Fibroblast of skin of left biceps (primary cell): ENCODE measurements at places on chromosomes 5 and 9.

GRCh38 chr5:62206150-62206829 lies 99.7 kb upstream of the KIF2A start:
- no peak for DNase-seq

- DNase-seq = peak; percentile 9
These were observed 142.3 kb downstream of the SMARCA2 start for GRCh38 chr9:2157277-2158110.

GRCh38 chr5:364497-364896 lies 43.0 kb downstream of the AHRR start:
- DNase-seq = no peak

DNA sequence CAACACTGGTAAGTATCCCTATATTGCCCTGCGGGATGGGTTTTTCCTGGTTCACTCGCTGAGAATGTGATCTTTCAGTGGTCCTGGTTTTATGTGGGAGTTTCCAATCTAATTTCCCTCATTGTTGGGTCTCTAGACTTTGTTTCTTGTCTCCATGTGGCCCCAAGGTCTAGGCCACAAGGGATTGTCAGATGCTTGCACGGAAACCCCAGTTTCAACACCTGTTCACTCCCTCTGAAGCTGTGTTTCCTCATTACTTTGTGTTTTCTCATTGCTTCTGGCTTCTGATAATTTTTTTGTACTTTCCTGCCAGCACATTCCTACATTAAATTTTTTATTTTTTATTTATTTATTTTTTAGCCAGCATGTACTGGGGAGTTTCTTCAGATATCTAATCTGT lies 191.5 kb downstream of the TTLL11 start:
- no peak for DNase-seq

GRCh38 chr9:125807079-125807478 lies 59.9 kb downstream of the PBX3 start:
- DNase-seq = no peak

- no peak for DNase-seq
These were observed 5.7 kb downstream of the GALNT10 start for GRCh38 chr5:154196281-154196680.

DNA sequence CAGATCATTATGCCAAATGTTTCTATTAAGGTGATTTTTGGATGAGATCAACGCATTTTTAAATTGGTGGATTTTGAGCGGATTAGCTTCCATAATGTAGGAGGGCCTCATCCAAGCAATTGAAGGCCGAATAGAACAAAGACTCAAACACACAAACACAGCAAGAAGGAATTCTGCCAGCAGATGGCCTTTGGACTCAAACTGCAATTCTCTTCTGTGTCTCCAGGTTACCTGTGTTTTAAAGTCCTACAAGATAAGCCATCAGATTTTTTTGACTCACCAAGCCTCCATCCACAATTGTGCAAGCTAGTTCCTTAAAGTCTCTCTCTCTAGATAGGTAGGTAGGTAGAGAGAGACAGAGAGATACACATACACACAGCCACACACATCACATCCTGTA lies 25.5 kb downstream of the CDH6 start:
- DNase-seq = no peak

DNA sequence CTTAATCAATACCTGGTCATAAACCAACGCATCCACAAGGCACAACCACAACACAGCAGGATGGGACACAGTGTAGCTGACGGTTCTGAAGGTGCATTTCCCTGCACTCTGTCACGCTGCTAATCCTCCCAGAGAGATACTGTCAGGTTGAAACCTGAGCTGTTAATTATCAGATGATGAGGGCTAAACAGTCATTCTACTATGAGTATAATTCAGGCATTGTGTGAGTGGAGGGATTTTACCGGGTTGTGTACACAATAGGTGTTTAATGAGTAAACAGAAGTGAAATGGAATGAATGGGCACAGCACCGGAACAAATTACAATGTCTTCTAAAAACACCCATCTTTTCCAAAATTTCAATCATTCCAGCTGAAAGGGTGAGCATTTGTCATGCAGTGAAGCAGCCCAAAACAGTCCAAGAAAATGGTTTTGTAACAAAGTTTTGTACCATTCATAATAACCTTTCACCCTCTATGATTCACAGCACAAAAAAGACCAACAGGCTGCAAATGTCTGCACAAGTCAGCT lies 71.5 kb downstream of the ABCA1 start:
- no peak for DNase-seq

GRCh38 chr5:173767574-173768266 lies 120.4 kb upstream of the CPEB4 start:
- DNase-seq = no peak

GRCh38 chr9:111016426-111017045 lies 21.7 kb downstream of the LPAR1 start:
- DNase-seq = no peak

DNA sequence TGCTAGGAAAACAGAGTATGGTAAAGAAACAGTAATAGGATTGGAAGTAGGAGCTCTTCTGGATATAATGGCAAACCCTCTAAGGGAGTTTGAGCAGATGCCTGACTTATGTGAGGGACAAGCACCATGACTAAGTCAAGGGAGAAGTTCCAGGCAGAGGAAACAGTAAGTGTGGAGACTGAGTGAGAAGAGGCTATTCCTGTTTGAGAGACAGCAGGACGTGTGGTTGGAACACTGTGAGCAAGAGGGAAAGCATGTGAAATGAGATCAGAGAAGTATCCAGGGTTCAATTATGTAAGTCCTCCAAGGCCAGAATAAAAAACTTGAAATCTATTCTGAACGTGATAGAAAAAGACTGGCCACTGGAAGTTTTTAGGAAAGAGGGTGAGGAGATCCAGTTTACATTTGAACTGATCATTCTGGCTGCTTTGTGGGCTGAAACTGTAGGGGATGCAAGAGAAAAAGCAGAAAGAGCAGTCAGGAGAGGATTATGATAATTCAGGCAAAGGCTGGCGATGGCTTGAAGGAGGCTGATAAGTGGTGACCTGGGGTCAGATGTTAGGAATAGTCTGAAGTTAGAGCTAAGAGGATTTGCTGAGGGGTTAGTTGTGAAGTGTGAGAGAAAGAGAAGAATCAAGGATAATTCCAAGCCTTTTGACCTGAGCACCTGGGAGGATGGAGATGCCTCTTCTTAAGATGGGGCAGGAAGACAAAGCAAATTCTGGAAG lies 19.2 kb downstream of the DMAC1 start:
- DNase-seq = peak; percentile 30

- no peak for DNase-seq
These were observed 6.0 kb downstream of the PUM3 start for GRCh38 chr9:2837915-2838314.

GRCh38 chr9:82128011-82128696 lies 139.6 kb downstream of the SPATA31D1 start:
- DNase-seq = no peak

GRCh38 chr9:94655739-94656138 lies 16.4 kb upstream of the FBP1 start:
- no peak for DNase-seq

GRCh38 chr9:68690088-68690487 lies 15.0 kb upstream of the PIP5K1B start:
- no peak for DNase-seq

GRCh38 chr9:130090915-130091314 lies 37.2 kb downstream of the GPR107 start:
- DNase-seq = no peak

DNA sequence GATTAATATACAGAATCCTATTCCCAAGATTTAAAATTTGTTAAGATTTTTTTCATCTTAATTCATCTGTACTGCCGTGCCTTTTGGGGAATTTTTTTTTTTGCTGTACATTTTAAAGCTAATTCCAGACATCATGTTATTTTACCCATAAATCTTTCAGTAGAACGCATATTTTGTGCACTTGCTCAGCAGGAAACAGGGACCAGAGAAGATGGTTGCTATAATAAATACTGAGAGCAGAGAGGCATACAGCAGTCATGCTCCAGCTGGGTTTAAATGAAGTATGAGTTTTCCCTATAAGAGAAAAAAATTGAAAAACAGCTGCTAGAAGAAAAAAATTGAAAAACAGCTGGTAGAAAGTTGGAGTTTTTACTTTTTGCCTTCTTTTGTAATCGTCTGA lies 196.9 kb upstream of the PUM3 start:
- DNase-seq = no peak

GRCh38 chr5:165497707-165498106 lies 1992.3 kb downstream of the MAT2B start:
- no peak for DNase-seq

- DNase-seq = no peak
These were observed 8.2 kb downstream of the SLC22A5 start for GRCh38 chr5:132377738-132378137.

GRCh38 chr9:110446171-110446570 lies 108.5 kb upstream of the TXNDC8 start:
- no peak for DNase-seq

DNA sequence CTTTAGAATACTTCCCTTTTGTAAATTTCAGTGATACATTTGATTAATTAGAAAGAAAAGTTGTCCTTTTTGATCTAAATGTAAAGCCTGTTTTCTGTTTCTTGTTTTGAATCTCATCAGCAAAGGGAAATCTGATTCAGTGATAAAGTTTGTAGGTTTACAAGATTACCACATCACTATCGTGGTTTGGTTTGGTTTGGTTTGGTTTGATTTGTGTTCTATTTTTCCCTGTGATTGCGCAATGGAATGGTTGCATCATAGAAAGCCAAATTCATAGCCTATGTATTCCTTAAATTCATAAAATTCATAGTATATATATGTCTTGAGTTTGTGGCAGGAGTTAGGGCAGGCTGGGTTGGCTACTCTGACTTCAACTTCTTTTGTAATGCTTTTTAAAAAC lies 15.2 kb downstream of the SRFBP1 start:
- DNase-seq = peak; percentile 65

GRCh38 chr9:135144581-135145170 lies 57.2 kb downstream of the OLFM1 start:
- DNase-seq = no peak

- no peak for DNase-seq
These were observed 333.1 kb downstream of the ASTN2 start for GRCh38 chr9:117081641-117082317.

DNA sequence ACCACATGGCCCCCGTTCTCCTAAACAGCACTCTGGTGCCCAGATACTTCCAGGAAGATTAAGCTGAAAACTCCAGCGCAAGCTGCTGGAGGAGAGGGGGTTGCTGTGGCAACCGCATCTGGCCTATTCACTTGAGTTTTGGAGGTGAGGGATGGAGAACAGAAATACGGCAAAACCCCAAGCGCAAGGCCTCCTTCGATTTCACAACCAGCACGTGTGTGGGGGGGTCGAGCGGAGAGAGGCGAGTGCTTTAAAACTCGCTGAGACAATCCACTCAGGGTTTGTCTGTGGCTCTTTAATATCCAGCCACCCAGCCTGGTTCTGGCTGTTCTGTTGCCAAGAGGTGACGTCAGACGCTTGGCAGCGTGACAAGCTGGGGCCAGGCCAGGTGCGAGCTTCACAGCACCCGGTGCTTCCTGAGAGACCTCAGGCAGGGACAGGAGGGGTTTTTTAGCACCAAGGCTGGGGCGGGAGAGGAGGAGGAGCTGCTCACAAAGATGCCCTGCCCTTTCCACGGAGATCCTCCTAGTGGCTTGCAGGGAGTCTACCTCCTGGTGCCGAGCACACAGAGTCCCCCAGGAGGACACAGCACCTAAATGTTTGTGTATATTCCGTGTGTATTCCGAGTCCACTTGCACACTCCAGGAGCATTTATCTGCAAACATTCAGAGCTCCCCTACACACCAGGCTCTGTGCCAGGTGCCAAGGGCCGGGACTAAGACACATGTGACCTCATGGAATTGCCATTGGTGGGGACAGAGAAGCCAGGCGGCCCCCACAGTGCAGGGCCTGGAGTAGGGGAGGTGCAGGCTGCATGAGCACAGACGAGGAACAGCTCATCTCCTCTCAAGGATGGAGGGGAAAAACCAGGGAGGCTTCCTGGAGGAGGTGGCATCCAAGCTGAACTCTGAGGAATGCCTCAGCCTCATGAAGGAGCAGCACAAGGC lies 194.6 kb downstream of the OLFM1 start:
- no peak for DNase-seq

- DNase-seq = no peak
These were observed 1.1 kb downstream of the CFAP77 start for GRCh38 chr9:132411091-132411508.

- DNase-seq = no peak
These were observed 3.8 kb upstream of the PDLIM4 start for GRCh38 chr5:132253452-132254320.

DNA sequence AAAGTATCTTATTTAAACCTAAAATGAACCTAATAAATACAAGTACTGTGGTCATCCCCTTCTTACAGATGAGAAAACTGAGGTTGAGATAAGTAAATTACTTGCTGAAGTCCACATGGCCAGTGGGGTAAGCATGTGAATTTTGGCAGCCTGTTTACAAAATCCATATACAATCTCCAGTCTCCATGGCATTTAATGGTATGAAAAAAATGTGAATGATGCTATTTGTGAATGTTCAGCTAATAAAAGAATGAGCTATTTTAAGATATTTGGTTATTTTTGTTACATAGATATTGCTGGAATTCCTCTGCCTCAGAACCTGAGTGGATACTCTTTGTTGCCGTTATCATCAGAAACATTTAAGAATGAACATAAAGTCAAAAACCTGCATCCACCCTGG lies 19.3 kb upstream of the GPR150 start:
- DNase-seq = peak; percentile 25

DNA sequence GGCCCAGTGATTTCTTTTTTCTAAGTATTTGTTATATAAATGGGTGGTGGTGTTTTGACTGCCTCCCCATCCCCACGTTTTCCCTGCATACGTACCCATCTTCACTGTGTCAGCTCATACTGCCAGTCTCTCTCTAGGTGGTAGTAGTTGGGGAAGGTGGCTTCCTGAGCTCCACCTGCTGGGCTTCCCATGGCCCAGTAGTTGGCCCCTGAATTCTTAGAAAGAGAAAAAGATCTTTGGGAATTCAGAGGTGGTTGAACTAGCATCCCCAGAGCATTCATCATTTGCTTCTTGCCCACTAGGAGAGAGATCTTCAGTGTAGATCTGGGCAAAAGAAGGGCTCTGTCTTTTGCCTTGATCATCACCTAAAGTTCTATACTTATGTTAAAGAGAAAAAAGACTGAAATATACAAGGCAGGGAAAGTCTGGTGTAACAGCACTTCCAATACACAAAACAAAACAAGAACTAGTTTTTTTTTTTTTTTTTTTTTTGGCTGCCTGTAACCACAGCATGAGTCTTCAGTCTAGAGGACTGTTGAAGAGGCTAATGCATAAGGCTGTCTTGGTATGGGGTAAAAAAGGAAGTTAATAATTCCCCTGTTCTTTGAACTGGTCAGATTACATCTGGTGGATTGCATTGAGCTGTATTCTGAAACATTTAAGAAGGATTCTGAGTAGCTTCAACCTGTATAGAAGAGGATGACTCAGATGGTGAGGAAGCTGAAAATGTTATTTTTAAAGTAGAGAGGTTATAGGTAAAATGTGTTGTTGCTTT lies 128.7 kb downstream of the ATG10 start:
- no peak for DNase-seq
